ENCODE measurements at places on chromosomes 2 and 18.

GRCh38 chr2:120669971-120670370 lies 65.7 kb upstream of the GLI2 start:
- DNase-seq = no peak

DNA sequence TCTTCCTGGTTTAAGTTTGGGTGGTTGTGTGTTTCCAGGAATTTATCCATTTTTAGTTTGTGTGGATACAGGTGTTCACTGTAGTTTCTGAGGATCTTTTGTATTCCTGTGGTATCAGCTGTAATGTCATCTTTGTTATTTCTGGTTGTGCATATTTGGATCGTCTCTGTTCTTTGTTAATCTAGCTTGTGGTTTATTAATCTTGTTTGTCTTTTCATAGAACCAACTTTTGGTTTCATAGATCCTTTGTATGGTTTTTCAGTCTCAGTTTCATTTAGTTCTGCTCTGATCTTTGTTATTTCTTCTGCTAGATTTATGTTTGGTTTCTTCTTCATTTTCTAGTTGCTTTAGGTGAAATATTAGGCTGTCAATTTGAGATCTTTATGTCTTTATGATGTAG lies 202.4 kb upstream of the ZSWIM2 start:
- DNase-seq = no peak

DNA sequence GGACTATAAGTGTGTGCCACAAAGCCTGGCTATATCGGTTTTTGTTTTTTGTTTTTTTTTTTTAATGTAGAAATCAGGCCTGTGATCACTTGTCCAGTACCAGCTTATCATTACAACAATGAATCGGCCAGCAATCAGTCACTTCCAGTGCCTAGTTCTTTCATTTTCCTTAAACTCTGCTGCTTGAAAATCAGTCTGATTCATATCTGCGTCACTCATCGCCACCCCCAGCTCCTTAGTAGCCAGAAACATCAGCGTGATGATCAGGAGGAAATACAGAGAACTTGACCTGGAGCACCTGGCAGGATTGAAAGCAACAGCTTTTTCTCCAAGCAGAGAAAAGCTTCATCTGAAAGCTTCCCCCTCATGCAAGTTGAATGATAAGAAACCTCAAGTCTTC lies 75.4 kb downstream of the SPTBN1 start:
- no peak for DNase-seq

- DNase-seq = no peak
Measured at GRCh38 chr18:46482831-46483230, 174.2 kb downstream of the LOXHD1 start.

DNA sequence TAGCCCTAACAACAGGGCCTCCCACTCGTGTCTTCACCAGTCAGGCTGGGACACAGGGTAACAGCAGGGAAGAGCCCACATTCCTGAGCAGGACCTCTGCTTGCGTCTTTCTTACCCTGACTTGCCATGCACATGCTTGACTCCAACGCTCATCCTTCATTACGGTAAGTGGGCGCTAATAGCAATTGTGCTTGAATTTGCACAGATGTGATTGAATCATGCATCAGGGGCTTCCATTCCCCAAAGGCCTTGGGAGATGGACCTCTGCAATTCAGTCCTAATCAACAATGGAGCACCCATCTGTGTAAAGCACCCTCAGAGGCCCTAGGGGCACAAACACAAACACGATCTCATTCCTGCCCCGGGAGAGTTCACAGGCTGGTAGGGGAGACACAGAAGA lies 13.5 kb downstream of the TEX51 start:
- no peak for DNase-seq

DNA sequence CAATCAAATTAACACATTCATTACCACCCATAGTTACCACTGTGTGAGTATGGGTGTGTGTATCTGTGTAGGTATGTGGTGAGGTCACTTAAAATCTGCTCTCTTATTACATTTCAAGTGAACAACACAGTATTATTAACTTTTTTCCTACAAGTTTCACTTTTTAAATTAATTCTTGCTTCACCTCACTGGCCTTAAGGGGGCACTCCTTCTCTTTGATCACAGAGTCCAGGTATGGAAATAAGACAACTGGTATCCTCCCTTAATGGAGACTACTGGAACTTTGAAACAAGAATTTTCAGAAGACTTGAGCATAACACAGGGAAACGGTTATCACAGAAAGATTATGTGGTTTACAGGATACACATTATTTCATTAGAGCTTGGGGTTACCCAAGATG lies 255.8 kb downstream of the ASXL3 start:
- DNase-seq = no peak

DNA sequence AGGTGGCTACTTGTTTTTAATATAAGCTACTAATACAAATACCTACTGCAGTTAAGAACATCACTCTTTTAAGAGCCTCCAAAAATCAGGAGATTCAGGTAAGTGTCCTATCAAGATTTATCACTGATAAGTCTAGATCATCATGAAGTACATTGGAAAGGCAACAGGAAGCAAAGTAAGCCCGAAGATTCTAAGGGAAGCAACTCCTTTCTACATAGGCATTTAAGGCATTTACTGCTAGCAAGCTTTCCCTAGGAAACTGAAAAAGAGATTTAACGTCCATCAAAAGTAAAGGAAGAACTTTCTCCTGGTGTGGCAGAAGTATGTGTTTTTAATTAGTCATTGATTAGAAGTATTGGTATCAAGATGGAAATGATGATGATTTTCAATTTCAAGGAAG lies 3.7 kb downstream of the STK17B start:
- DNase-seq = no peak

DNA sequence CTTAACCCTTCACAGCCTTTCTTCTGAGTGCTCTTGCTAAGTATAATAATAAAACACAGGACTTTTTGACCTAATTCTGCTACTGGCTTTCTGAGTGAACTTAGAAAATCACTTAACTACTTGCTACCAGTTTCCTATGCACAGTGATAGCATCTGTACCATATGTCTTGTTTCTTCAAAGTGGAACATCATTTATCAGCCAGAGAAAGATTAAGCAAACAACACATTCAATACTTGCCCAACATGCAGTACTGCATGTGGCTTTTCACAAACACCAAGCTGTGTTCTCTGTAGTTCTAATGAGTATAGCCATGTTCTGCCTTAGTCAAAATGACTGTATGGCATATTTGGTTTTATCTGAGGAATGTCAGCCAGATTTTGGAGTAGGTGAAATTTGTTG lies 1286.6 kb upstream of the ZEB2 start:
- DNase-seq = no peak

DNA sequence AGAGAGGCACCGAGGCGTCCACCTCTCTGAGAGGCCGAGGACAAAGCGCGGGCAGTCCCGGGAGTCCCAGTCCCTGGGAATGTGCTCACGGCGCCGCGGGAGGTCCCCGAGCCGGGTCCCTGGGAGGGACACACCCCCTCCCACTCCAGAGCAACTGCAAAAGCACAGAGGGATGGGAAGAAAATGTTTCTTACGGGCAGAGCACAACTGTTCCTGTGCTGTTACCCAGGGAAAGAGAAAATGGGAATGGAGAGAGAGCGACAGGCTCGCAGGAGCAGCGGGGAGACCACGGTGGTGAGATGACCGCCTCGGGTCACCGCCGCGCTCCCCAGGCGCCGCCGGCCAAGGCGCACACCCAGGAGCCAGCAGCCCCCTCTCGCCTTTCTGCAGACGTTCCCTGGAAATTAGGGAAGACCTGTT lies 1.2 kb upstream of the BCL11A start:
- DNase-seq = no peak

- no peak for DNase-seq
Measured at GRCh38 chr2:81158505-81158904, 854.0 kb upstream of the LRRTM1 start.

DNA sequence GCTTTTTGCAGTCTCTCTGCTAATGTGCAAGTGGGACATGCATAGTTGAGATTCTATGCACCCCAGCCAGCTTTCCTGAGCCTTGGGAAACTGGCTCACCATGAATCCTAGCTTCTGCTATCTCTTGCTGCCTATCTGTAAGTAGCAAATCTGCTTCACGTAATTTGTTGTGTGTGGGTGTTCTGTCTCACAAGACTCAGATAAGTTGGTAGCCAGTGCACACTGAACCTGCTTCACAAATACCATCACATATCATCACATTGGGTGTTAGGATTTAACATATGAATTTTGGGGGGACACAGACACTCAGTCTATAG lies 13.9 kb upstream of the VRK2 start:
- no peak for DNase-seq

- no peak for DNase-seq
Measured at GRCh38 chr2:51153236-51153635, 121.3 kb upstream of the NRXN1 start.

GRCh38 chr18:67142604-67143003 lies 373.9 kb downstream of the DSEL start:
- no peak for DNase-seq

Data from neural crest cell (in vitro differentiated cells).